NCI-H1105 (cell line): ENCODE measurements at places on chromosomes 3 and 15.

DNA sequence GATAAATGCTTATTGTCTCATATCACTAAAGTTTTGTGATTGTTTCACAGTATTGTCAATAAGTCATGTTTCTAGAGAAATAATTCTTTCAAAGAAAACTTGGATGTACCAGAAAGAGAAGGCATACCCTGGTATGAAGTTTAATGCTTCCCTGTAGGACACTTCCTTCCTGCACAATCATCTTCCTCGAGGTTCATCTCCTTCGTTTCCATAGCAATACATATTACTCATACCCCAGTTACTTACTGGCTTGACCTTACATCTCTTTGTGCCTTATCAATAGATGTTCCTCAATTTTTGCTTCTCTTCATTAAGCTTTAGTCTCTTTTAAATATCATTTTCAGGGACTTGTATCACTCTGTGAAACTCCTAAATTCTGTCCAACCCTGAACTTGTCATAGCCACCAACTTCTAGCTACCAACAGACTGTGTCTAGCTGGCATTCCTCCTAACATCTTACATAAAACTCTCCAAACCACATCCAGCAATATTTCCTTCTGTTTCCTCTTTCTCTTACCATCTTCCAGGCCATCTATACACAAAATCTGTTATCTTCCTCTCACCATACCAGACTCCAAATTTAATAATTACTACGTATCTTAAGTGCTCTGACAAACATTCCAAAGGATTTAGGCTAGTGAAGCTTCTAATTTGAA lies 134.3 kb downstream of the GADL1 start:
- DNase-seq = no peak

- no peak for DNase-seq
These were observed 193.6 kb downstream of the EPHB1 start for GRCh38 chr3:134988666-134989065.

GRCh38 chr3:474828-475227 lies 278.3 kb downstream of the CHL1 start:
- DNase-seq = no peak

GRCh38 chr15:45149060-45149459 lies 19.3 kb downstream of the DUOX1 start:
- DNase-seq = no peak

DNA sequence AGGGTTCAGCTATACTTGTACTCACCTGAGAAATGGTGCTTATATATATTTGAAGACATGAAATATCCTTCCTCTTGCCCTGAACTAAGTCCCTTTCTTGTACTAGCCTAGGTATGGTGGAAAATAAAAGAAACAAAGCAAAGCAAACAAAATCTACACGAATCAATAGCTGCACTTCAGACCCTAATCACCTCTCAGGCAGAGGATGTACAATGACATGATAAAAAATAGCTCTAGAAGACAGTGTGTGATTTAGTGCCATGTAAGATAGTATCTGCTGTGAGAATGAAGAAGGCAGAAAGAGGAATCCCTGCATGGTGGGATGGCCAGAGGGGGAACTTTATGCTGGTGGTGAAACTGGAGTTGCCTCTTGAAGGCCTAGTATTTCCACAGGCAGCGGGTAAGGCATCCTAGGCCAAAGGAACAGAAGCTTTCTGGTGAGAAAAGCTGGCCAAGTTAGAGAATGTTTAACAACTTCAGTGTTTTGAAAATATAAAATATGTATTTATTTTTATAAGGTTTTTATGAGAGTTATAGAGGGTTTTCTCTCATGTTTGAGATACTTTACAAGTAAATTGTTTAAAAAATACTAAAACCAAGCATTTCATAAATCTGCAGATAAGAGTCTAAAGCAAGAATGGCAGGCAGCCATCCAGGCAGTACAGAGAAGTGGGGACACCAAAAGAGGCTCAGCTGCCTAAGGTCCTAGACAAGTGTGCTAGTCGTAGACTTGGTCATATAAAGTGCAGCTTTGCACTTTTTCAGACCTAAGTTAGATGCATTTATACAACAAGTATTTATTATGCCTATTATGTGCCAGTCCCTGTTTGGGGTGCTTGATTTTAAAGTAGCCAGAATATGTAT lies 14.9 kb downstream of the LEKR1 start:
- no peak for DNase-seq
